ENCODE measurements at places on chromosomes 4 and X.

- no peak for DNase-seq
These were observed 53.1 kb downstream of the TEC start for GRCh38 chr4:48216563-48216962.

- no peak for DNase-seq
These were observed 17.8 kb downstream of the GAB3 start for GRCh38 chrX:154733066-154733425.

DNA sequence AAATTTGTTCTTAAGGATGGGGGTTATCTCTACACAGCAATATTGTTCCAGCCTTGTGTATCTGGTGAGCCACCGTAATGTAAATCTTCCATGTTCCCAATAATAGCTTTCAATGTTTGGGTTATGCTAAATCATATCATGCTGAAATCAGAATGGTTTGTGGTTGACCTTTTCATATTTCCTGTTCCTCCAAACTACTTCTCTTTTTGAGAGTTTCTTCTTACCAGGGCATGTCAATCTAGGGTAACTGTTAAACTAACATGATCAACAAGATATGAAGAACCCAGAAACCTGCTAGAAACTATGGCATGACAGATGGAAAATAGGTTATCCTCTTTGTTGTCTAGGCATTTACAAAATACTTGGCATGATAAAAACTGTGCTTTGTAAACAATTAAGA, 22.0 kb downstream of the TNMD start:
- no peak for DNase-seq

DNA sequence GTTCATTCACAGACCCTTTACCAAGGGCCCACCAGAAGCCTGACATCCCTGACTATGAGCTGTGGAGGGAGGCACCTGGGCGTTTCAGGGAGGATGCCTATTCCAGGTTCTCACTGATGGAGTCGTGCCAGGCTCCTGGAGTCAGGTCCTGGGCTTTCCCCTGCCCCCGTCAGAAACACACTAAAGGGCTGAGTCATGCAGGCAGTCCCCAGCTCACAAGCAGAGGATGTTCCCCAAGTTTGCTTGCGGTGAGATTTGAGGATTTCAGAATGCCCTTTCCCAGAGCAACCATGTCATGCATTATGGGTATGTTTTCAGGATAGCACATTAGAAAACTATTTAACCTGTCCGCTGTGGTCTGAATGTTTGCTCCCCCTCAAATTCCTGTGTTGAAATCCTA, 45.2 kb downstream of the FHDC1 start:
- no peak for DNase-seq

DNA sequence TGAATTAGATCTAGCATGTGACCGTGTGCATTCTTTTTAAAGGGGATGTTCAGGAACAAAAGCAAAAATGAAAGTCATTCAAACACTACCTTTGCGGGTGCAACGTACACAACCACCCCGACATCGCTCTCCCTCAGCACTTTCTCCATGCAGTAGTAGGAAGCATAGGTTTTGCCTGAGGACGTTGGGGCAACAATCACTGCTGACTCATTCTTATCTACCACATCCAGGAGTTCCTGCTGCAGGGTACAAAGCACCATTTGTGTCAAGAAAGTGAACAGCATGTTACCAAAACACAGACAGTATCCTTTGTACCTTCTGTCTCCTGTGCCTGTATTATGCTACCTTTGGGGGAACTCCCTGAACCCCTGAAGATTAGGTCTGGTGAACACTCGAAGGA, 58.6 kb downstream of the DDX60L start:
- peak; percentile 25 for DNase-seq

DNA sequence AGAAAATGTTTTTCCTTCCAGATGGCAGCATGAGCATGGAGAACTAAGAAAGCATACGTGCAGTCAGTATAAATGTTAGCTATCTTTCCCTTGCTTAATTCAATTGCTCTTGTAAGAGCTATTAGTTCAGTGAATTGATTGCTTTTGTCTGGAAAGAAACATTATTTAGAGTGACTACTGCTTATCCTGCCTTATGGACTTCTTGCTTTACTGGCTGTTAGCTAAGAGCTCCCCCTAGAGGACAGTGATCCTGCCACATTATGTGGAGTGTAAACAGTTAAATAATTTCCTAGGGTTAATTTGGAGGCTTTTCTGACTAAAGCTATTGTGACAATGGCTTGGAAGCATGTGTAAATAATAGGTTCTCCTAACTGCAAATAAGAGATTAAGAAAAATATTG, 1402.4 kb downstream of the FAM133A start:
- peak; percentile 28 for DNase-seq

- no peak for DNase-seq
These were observed 89.0 kb downstream of the SH3KBP1 start for GRCh38 chrX:19798423-19798822.

- DNase-seq: peak; percentile 32
These were observed 14.1 kb downstream of the RAB40AL start for GRCh38 chrX:102950908-102951866.

GRCh38 chrX:133792198-133792953, 193.0 kb downstream of the GPC3 start:
- DNase-seq: peak; percentile 60

DNA sequence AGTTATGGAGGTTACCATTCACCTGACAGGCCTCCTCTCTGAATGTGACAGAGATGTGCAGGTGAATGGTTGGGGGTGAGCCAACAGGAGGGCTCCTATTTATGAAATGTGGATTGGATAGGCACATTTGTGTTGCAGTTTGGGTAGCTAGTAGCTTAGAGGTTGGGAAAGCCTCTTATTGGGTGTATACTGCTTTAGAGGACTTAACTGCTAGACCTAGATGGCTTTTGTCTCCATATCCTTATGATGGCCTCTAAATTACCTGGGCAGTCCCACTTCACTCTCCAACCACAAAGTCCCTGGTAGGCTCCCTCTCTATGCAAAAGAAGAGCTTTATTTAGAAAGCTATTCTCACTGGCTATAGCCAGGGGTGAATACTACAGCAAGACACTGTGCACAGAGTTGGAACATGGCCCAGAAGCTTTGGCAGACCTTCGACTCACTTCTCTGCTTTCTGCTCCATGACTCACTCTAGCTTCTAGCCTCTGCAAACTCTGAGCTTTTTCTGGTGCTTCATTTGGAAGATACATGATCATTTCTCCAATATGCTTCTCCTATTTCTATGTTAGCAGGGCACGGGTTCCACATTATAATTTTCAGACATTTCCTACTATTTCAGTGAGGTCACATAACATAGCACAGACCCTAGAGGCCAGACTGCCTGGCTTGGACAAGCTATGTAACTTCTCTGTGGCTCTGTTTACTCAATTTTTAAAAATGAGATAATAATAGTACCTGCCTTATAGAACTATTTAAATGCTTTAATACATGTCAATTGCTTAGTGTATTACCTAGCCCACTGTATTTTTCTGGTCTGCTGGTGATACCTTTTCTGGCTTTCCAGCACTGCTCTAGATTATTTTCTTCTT, 6.0 kb upstream of the VGLL1 start:
- DNase-seq: peak; percentile 59

- DNase-seq: no peak
These were observed 139.5 kb downstream of the SH3KBP1 start for GRCh38 chrX:19747652-19748610.

GRCh38 chr4:40395908-40396793, 61.0 kb downstream of the CHRNA9 start:
- DNase-seq: peak; percentile 45

DNA sequence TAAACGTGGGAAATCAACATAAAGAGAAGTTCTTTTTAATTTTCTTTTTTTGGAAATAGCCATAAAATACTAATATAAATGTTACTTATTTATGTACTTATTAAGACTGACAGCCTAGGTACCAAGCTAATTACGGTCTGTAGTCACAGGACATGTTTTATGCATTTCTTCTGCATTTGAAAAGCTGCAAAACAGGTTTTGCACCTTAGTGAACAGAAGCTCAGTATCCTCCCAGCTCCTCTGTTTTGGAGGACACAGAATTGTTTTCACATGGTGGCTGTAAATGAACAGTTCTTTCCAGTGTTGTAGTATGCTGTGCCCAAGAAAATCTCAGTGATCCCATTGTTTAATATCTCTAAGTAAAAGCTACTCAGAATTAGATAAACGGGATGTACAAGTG, 1788.0 kb upstream of the TENM3 start:
- DNase-seq: no peak

Measured in fibroblast of villous mesenchyme (primary cell).